ENCODE measurements at places on chromosomes 6 and 20.

GRCh38 chr20:10958279-10958678 lies 284.5 kb upstream of the JAG1 start:
- DNase-seq = no peak

- DNase-seq = no peak
These were observed 15.2 kb downstream of the CDH22 start for GRCh38 chr20:46293084-46293483.

GRCh38 chr6:137871831-137872454 lies 4.9 kb downstream of the TNFAIP3 start:
- no peak for DNase-seq

DNA sequence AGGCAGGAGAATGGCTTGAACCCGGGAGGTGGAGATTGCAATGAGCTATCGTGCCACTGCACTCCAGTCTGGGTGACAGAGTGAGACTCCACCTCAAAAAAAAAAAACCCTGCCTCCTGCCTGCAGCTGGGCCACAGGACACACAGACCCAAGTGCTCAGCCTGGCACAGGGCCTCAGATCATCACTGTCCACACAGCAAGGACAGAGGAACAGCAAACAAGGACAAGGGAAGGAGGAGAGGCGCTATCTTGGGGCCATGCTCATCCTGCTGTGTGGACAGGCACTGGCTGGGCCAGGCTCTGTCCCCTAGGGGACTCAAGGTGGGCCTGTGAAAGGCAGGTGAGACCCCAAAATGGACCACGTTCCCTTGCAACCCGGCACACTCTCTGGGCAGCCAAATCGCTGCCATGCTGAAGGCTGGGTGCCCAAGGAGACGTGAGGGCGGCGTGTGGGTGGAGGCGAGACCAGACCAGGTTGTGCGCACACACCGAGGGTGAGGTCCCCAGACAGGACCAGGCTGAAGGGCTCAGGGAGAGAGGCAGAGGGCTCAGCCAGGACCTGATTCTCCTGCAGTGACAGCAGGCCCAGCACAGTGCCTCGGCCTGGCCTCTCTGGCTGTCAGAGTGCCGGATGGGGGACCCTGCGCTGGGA lies 9.1 kb downstream of the UCKL1 start:
- no peak for DNase-seq

GRCh38 chr20:47007826-47008655 lies 113.4 kb downstream of the EYA2 start:
- DNase-seq = peak; percentile 39

DNA sequence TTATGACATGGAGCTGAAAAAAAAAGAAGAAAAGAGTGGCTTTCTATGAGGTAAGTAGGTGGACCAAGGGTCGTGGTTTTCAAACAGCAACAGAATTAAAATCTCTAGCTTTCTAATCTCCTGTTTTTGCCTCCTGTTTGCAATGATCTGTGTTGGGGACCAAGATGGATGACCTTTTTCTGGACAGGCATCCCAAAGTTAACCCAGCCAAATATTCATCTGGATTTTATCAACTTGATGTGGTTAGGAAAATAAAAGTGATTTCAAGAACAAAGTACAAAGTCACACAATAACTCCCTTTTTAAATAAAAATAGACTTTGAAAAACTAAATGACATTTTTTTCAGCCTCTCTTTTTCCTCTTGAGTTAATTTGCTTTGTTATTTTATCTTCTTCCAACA lies 282.1 kb upstream of the PRDM1 start:
- no peak for DNase-seq

- peak; percentile 34 for DNase-seq
These were observed 99.4 kb downstream of the BFSP1 start for GRCh38 chr20:17431621-17432364.

GRCh38 chr6:11279284-11279689 lies 46.8 kb upstream of the NEDD9 start:
- DNase-seq = no peak

DNA sequence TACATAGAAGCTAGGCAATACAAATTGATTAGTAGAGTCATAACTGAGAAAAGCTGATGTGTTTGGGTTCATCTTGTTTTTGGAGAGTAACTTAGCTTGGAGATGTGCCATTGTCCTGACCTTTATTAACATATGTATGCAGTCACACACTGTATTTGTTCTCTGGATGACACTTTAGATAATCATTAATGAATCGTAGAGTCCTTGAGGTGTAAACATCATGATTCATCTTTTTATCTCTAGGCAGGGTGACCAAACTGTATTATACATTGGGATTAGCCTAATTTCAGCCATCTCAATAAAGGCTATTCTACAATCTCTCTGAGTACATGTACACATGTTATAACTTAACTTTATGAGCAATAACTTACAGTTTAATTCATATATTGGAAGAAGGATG lies 3.6 kb upstream of the MTCL3 start:
- no peak for DNase-seq

DNA sequence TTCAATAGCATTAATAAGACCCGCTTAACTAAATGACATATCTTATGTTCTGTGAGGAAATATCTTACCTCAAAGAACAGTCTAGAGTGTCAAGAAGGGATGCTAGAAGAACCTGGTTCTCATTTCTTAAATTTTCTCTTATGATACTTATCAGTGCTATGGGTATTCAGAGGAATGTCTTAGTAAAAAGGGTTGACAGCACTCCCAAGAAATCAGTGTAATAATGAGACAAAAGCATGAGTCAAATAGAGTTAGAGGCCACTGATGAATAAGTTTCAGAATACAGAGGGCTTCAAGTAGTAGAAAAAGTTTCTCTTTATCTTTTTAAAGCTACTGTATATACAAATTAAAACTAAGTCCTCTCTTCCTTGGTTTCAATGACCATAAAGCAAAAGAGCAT lies 242.8 kb downstream of the GJA1 start:
- no peak for DNase-seq

DNA sequence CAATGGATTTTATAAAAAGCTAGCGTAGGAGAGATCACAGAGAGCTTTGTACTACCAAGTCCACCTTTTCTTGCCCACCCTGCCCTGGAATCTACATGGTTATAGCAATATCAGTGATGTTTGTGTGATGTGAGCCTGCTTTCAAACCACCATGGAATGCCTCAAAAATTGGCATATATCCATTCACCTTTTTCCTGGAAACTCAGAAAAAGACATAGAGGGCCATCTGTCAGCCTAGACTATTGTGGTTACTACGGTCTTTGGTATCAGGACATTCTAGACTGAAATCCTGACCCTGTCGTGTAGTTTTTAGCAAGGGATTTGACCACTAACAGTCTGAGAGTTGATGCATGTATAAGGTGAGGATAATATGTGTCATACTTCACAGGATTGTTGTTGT lies 239.6 kb downstream of the GRIK2 start:
- DNase-seq = no peak

GRCh38 chr6:658244-658643 lies 1.3 kb upstream of the HUS1B start:
- no peak for DNase-seq

GRCh38 chr6:137157601-137158000 lies 15.8 kb downstream of the IL22RA2 start:
- DNase-seq = no peak

DNA sequence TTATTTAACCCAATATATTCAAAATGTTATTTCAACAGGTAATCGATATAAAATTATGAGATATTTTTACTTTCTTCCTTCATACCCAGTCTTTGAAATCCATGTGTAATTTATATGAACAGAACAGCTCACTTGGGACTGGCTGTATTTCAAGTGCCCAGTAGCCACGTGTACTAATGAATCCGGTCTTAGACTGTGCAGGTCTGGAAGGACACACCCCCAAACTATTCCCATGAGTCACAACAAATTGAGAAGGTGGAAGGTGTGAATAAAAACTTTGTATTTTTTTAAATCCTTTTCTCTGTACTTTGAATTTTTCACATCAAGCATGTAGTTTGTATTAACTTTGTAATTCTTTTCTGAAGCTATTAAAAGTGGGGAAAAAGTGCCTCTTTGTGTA lies 2.8 kb downstream of the UNC5CL start:
- DNase-seq = no peak

GRCh38 chr6:52815167-52816092 lies 11.8 kb upstream of the GSTA1 start:
- DNase-seq = peak; percentile 27

All from NCI-H1417 (cell line).